Activated CD4-positive, alpha-beta T cell treated with anti-CD3 and anti-CD28 coated beads, Interleukin-2, amount 50 U/mL, for 24 hours (primary cell): ENCODE measurements at places on chromosomes 2 and 18.

- DNase-seq, result no peak
These were observed 33.9 kb downstream of the NBAS start for GRCh38 chr2:15527074-15527739.

GRCh38 chr2:192286093-192286701 lies 91.5 kb upstream of the TMEFF2 start:
- DNase-seq, result no peak

DNA sequence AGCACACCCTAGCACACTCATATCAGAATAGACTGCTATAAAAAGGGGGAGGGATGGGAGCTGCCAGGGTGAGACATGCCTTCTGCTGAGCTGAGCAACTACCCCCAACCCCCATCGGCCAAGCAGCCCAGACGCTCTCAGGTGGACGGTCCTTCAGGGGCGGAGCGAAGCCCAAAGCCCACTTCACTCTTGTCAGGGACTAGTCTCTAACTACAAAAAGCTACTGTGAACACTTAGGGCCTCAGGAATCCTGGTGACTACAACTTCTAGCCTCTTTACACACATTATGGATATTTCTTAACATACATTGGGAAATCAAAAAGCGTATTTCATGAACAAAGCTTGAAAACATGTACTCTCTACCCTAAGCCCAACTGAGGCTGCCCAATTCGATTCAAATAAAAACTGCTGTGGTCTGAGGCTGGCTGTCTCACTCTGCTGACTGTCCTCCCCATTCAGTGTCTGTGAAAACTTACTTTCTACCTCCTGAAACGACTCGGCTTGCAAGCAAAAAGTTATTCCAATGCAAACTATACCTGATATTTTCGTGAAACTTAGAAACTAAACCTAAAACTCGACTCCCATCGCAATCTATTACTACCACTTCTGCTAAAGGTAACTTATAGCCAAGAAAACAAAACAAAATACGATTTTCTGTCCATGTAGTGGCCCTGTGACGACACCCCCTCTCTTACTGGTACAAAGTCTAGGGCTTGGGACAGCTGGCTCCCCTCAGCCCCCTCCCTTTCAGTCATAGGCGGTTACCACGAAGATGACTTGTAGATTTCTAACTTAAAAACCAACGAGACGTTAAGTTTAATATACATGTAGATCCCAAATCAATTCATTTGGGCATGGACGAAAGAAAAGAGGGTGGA lies 1.2 kb downstream of the SERTAD2 start:
- no peak for DNase-seq

- DNase-seq, result no peak
These were observed 151.4 kb upstream of the XPO1 start for GRCh38 chr2:61689568-61689967.

DNA sequence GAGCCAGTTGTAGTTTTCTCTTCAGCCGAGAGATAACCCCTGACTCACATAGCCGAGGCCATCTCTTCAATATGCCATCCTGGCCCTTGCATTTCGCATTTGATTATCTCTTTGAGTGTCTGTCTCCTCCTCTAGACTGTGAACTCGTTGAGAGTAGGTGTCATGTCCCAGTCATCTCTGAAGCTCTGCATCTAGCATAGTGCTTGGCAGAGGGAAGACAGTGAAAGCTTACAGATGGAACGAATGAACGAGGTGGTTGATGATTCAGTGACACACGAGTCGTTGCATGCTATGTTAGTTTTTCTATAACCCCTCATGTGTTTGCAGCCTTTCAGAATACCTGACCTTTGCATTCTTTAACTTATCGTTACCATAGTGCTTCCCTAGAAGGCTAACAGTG lies 59.9 kb upstream of the CYRIA start:
- DNase-seq, result no peak

DNA sequence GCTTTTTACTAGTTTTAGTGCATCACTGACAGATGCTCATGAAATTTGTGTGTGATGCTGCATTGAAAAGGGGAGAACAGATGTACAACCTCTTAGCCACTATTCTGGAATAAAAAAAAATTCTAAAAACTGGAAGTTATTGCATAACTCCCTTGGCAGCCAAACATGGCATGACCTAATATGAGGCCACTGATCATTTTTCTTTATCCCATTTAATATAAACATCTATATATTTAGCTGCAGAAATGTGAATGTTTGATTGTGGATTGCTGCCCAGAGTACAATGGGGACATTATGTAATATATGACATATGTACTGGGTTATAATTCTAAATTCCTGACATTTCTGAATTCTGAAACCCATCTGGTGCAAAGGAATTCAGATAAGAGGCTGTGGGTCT lies 86.5 kb downstream of the CDCA7 start:
- no peak for DNase-seq

DNA sequence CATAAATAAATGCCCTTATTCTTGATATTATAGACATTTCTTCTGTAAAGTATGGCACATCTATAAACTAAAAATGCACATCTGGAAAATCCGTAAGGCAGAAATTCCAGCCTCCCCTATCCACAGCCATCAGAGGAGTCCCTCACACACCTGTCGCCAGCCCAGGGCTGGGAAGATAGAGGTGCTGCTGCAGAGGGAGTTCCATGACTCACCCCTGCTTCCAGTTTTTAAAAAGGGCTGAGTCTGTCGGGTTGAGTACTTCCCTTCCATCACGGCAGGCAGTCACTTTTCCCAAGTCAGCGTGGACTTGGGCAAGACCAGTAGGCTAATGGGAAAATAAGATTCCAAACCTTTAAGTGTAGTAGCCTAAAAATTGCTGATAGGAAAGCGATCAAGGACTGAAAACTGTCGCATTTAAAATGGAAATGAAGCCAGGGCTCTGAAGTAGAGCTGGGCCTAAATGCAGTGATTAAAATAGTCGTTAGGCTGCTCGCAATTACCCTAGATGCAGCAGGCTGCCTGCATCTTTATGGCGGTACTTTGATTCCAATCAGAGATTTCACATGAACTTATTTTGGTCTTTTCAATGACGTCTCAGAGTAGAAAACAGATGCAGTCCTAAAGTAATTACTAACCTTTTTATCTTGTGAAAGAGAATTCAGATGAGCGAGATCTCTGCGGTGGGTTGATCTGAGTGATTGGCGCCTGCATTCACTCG lies 280.5 kb downstream of the AGAP1 start:
- DNase-seq, result no peak

DNA sequence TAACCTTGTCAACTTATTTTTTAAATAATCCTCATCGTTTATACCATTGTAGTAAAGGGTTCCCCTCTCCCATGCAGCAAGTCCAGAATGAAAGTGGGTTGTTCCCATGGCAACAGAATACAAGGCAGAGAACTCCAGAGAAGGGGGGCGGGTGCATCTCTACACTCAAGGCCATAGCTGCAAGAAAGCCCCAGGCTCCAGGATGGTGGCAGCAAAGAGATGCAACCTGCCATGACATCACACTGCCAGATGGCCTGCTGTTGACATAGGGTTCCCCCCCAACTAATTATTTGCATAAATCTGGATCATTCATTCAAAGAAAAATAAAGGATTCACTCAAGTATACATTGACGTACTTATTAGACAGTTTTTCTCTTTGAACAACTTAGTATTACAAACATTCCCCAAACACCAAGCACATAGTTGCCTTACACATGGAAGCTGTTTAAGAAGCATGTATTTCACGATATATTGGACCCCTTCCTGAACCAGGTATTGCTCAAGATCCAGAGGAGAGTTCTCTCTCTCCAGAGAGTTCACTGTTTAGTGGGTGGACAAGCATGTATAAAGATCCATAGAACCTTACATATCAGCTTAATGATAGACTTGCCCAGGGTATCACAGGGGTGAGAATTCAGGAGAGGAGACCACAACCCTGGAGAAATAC lies 87.4 kb upstream of the KLF7 start:
- DNase-seq, result no peak

- DNase-seq, result no peak
These were observed 103.2 kb downstream of the MREG start for GRCh38 chr2:215910180-215910579.

DNA sequence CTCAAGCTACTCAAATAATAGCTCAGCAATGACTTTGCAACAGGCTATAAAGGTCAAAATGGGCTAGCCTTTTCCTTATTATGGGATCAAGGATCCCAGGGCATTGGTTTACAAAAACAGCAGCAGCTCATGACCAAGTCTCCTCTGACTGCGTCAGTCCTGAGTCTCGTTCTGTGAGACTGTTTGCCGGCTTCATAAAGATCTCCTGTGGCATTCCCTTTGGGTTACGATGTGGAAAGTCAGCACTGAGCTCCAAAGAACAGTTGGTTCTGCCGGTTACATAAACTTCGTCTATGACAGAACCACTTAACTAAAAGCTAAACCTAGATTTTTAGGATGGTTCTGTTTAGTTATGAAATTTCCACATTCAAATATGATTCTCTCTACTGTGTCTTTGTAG lies 674.9 kb downstream of the ZEB2 start:
- no peak for DNase-seq

- no peak for DNase-seq
These were observed 191.2 kb downstream of the NCKAP5 start for GRCh38 chr2:133377021-133377481.
